NCI-H226 (cell line): ENCODE measurements at places on chromosomes 4 and X.

GRCh38 chrX:103363046-103363445, 6.7 kb downstream of the TCEAL9 start:
- no peak for DNase-seq

DNA sequence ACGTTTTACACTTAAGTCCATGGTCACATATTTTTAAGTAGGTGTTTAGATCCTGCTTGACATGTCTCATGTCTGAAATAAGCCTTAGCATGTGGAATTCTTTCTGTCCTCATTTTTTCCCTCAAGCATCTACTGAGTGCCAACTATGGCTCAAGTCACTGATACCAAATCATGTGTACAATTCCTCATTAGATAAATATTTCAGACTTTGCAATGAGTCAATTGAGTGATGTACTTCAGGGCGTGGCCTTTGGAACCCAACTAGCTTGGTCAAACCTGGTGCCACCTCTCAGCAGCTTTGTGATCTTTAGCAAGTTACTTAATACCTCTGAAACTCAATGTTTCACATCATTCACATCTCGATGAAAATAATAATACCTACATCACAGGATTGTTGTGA, 12.6 kb upstream of the JADE1 start:
- DNase-seq = peak; percentile 43

DNA sequence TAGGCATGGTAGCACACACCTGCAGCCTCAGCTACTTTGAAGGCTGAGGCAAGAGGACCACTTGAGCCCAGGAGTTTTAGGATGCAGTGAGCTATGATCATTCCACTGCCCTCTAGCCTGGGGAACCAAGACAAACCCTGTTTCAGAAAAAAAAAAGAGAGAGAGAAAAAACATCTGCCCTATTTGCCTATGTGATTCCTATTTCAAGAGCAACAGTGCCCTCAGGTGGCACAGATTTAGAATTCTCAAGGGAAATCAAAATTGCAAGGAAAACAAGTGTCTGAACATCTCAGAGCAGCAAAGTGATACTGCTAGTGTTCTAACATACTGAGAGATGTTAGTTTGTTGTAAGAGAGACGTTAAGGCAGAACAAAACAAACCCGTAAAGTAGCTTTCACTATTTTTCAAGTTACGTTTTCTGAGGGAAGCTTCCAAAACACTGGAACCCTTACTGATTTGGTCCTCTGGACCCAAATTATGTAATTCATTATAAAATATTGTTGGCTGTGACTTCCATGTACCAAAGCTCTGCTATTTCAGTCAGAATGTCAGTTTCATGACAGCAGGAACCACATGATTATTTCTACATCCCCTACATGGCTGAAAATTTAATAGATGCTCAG, 7.9 kb downstream of the BDH2 start:
- peak; percentile 22 for DNase-seq

- DNase-seq = no peak
Observed at GRCh38 chr4:177400030-177400429, 42.2 kb downstream of the AGA start.

GRCh38 chrX:103362474-103362873, 6.2 kb downstream of the TCEAL9 start:
- DNase-seq = peak; percentile 27

- DNase-seq = no peak
Observed at GRCh38 chrX:49627086-49627777, 28.4 kb downstream of the GAGE1 start.

- DNase-seq = no peak
Observed at GRCh38 chr4:10527438-10527837, 70.2 kb upstream of the ZNF518B start.

GRCh38 chrX:150773117-150773516, 79.9 kb downstream of the MTMR1 start:
- DNase-seq = no peak

DNA sequence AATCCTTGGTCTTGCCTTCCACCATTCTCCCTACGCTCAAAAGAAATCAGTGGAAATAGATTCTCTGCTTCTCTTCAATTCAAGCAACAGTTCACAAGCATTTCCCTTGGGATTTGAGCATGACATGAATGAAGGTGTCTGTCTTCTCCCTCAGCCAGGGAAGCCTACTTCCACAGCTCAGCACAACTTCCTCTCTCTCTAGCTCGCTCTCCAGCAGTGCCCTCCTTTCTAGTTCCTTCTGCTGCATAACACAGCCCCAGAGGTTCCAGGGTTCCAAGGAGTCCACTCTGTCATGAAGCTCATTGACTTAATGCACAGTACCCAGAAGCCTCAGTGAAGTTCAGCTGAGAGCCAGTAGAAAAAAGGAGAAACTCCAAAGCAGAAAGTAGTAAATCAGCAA, 81.3 kb downstream of the PLS3 start:
- no peak for DNase-seq

DNA sequence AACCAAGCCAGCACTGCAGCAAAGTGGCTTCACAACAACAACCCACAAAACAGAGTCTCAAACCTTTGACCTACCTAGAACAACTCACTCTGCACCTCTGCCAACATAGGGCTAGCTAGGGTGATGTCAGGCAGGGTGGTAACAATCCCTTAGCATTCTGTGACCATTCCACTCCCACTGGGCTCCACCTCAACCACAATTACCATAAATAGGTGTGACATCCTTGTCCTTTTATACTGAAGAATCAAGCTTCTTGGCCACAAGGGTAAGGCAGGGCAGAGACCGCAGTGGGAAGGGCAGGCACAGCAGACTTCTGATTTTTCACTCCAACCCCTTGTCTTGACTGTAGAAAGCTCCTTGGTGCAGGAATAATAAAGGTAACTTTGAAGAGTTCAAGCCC, 795.4 kb upstream of the DIAPH2 start:
- no peak for DNase-seq

DNA sequence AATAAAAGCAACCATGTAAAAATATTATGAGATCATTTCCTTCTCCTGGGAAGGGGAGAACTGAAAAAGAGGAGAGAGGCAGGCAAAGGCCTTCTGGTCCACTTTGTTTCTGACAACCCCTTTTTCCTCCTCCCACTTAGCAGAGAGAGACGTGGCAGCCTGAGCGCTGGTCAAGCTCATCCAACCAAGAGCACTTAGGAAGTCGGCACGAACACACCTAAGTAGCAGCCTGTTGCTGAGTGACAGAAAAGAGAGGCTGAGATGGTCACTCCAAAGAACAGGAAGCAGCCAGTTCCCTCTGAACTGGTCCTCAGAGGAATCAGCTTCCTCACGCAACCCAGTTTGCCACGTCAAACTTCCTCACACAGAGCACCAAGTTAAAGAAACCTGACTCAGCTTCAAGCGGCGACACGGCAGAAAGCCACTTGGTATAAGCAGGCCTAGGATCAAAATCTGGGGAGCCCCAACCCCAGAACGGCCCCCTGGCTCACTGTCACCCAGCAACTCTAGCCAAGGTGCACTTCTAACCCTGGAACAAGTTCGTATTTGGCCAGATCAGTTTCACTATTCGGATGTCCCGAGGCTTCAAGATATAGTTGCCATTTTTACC, 861 bp downstream of the SEC24D start:
- peak; percentile 79 for DNase-seq

GRCh38 chr4:100898844-100899243, 381.0 kb upstream of the EMCN start:
- no peak for DNase-seq
